Heart left ventricle (tissue), 16 donors: ENCODE measurements at places on chromosomes 1 and 21. TPM values are rescaled to one million over a fixed set of nuclear protein-coding genes. Genes with fewer than 3 reads are reported as not detected.

Gene LINGO4
- total RNA-seq, result 0.56 TPM

Gene KRTAP7-1
- not detected for total RNA-seq

Gene SPRR2A
- total RNA-seq, result not detected

Gene CTH
- 1.2 TPM for total RNA-seq

Gene CD247
- 0.19 TPM for total RNA-seq

Gene S100A7A
- total RNA-seq, result not detected

Gene NECTIN4
- not detected for total RNA-seq

Gene IRF6
- 41.9 TPM for total RNA-seq

Gene PRAMEF17
- total RNA-seq, result not detected

GRCh38 chr1:235168375-235168774 lies 7.3 kb upstream of the RBM34 start:
- no peak overlapping the region for H3K27ac ChIP-seq
- no peak for DNase-seq
- H3K4me1 ChIP-seq, result no peaks in the 10 kb centered on the region
- H3K4me3 ChIP-seq, result no peak overlapping the region
- peaks cover 58% of the 10 kb centered on the region for H3K36me3 ChIP-seq
- no peaks in the 10 kb centered on the region for H3K27me3 ChIP-seq

GRCh38 chr1:222404710-222405109 lies 143.2 kb downstream of the HHIPL2 start:
- H3K36me3 ChIP-seq, result no peaks in the 10 kb centered on the region
- H3K4me1 ChIP-seq, result no peaks in the 10 kb centered on the region

DNA sequence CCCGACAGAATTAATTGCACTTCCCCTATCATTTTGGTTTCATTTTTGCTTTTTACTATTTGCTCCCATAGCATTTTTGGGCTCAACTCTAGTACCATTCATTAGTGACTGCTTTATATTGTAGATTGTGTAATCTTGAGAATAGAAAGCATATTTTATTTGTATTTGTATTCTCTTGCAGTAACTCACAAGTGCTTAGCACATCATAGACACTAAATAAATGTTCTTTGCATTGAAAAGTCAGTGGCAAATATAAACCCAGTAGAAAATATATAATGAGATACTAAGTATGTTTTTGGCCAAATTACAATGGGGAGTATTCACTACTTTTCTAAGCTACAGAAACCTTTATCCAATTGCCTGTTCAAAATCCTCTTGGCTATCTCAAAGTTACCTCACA lies 359.7 kb upstream of the CAMK1G start:
- H3K27ac ChIP-seq, result no peak overlapping the region
- no peak overlapping the region for H3K4me3 ChIP-seq
- no peak for DNase-seq
- H3K4me1 ChIP-seq, result no peaks in the 10 kb centered on the region

DNA sequence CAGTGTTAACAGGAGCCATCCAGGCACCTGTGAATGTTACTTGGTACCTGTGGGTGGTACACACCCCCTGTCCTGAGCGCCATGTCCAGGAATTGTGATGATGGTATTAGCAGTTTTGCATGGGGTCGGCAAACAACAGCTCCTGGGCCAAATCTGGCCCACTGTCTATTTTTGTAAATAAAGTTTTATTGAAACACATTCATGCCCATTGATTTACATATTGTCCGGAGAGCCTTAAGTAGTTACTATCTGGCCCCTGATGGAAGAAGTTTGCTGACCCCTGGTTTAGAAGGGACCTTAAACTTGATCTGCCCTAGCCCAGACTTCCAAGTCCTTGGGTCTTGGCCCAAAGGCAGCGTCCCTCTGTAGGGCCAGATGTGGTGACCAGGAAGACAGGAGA lies 58.3 kb downstream of the SPSB1 start:
- H3K36me3 ChIP-seq, result peaks cover 4% of the 10 kb centered on the region
- no peak for DNase-seq
- H3K27me3 ChIP-seq, result no peaks in the 10 kb centered on the region
- H3K4me1 ChIP-seq, result peaks cover 25% of the 10 kb centered on the region
- H3K4me3 ChIP-seq, result no peak overlapping the region

GRCh38 chr1:211896958-211897357 lies 66.4 kb upstream of the LPGAT1 start:
- no peak for DNase-seq
- H3K27ac ChIP-seq, result no peak overlapping the region
- no peak overlapping the region for H3K4me3 ChIP-seq
- H3K4me1 ChIP-seq, result no peaks in the 10 kb centered on the region
- no peaks in the 10 kb centered on the region for H3K27me3 ChIP-seq

DNA sequence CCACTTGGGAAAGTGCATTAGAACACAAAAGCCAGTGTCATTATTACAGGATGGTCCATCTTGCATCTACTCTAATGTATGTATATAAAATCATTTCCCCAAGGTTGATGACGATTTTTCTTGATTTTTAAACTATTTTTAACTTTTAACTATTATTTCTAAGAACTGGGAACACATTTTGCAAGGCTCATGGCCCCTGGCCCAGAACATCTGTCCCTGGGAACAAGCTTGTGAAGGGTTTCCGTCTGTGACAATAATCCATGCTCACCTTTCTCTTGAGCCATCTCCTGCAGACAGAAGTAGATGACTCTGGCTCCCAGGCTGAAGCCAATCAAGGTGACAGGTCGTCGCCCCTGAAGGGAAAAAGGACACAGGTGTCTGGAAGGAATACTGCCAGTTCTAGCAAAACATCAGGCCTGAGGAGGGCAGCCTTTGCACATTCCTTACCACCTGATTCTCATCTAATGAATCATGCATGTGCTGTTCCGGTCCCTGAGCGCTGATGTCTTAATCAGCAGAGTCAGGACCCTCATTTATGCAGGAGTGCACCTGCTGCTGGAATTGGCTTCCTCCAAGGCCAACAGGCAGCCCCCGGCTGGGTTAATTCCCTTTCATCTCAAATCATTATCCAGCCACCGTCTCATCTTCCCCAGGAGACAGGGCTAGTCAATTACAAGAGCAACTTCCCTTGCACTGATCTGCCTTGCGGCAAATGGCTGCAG lies 62.5 kb downstream of the TMCO4 start:
- H3K27me3 ChIP-seq, result no peaks in the 10 kb centered on the region
- no peak overlapping the region for H3K27ac ChIP-seq
- DNase-seq, result no peak
- H3K36me3 ChIP-seq, result no peaks in the 10 kb centered on the region
- no peak overlapping the region for H3K4me3 ChIP-seq

DNA sequence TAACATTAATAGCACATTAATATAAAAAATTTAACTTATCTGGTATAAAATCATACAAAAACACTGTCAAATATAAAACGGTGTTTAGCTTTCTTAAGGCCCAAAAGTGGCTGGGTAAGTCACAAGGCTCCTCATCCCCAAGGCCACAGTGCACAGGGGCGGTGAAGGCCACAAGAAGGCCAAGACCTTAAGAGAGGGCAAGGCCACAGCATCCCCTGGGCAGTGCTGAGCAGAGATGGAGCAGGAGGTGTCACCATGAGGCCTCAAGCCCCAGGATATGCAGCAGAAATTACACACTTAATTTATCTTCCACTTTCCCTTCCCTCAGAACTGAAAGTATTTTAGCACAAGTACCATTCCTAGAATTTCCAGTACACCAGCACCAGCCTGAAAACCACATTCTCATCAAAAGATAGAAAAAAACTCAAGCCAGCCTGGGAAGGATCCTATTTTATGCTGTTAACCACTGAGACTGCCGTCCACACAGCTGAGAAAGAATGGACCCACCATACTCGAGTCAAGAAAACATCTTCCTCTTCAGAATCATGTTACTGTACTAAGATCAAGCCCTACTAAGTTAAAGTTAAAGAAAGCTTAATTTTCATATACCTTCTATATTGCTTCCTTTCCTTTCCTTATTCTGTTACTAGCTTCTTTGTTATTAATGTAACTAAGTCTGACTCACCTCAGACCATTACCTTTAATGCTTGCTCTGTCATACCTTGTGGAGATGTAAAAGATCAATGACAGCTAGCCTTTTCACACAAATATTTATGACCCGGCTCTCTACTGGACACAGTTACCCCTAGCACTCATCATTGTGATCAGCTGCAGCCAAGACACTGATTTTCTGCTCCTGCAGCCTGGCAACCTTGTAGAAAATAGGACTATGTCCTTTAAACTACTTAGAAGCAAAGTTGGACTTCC lies 26.4 kb upstream of the FMO1 start:
- DNase-seq, result no peak
- peaks cover 26% of the 10 kb centered on the region for H3K4me1 ChIP-seq
- no peaks in the 10 kb centered on the region for H3K36me3 ChIP-seq
- no peaks in the 10 kb centered on the region for H3K27me3 ChIP-seq
- peak overlapping the region; percentile 36 for H3K27ac ChIP-seq
- H3K4me3 ChIP-seq, result no peak overlapping the region

- no peaks in the 10 kb centered on the region for H3K27me3 ChIP-seq
- H3K4me3 ChIP-seq, result peak overlapping the region; percentile 52
- H3K4me1 ChIP-seq, result peaks cover 78% of the 10 kb centered on the region
- no peaks in the 10 kb centered on the region for H3K36me3 ChIP-seq
- H3K27ac ChIP-seq, result no peak overlapping the region
Observed at GRCh38 chr21:44918581-44919033, 2.1 kb downstream of the ITGB2 start.

- H3K27ac ChIP-seq, result no peak overlapping the region
- no peaks in the 10 kb centered on the region for H3K4me1 ChIP-seq
- DNase-seq, result no peak
- no peaks in the 10 kb centered on the region for H3K27me3 ChIP-seq
Observed at GRCh38 chr1:113647164-113647563, 112.1 kb downstream of the PHTF1 start.

GRCh38 chr1:40857737-40858136 lies 4.4 kb downstream of the CITED4 start:
- H3K27ac ChIP-seq, result no peak overlapping the region
- peaks cover 16% of the 10 kb centered on the region for H3K4me1 ChIP-seq
- no peak for DNase-seq

DNA sequence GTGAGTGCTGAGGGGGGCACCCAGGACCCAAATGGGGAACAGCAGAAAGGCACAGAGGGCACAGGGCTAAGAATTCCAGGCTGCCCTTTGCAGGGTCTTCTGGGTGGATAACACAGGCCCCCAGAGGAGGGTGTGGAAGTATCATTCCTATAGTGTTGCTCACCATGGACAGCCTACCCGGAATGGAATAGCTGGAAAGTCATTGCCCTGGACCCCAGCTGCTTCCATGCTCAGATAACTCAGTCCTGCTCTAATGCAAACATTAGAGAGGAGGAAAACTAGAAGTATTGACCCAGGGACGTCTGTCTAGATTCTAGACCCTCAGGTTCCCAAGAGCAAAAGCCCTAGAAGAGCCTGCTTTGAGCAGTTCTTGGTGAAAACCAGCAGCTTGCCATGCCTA lies 24.7 kb downstream of the SLC6A17 start:
- H3K4me3 ChIP-seq, result no peak overlapping the region
- no peaks in the 10 kb centered on the region for H3K27me3 ChIP-seq
- no peak for DNase-seq
- no peaks in the 10 kb centered on the region for H3K4me1 ChIP-seq

DNA sequence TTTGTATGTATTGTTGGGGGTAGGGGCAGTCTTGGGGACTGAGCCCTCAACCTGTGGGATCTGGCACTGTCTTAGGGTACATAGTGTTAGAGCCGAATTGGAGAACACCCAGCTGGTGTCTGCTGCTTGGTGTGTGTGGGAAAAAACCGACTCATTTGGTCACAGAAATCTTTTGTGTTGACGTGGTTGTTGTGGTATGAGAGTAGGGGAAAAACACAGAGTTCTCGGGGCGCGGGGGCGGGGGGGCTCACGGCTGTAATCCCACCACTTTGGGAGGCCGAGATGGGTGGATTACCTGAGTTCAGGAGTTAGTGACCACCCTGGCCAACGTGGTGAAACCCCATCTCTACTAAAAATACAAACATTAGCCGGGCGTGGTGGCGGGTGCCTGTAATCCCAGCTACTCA lies 15.3 kb upstream of the SRSF10 start:
- no peak overlapping the region for H3K4me3 ChIP-seq
- no peaks in the 10 kb centered on the region for H3K36me3 ChIP-seq
- no peak overlapping the region for H3K27ac ChIP-seq
- no peaks in the 10 kb centered on the region for H3K4me1 ChIP-seq
- no peaks in the 10 kb centered on the region for H3K27me3 ChIP-seq
- no peak for DNase-seq

GRCh38 chr1:236289492-236290131 lies 7.9 kb upstream of the ERO1B start:
- no peaks in the 10 kb centered on the region for H3K36me3 ChIP-seq
- H3K27ac ChIP-seq, result no peak overlapping the region
- H3K27me3 ChIP-seq, result peaks cover 4% of the 10 kb centered on the region
- DNase-seq, result no peak
- no peaks in the 10 kb centered on the region for H3K4me1 ChIP-seq
- H3K4me3 ChIP-seq, result no peak overlapping the region

DNA sequence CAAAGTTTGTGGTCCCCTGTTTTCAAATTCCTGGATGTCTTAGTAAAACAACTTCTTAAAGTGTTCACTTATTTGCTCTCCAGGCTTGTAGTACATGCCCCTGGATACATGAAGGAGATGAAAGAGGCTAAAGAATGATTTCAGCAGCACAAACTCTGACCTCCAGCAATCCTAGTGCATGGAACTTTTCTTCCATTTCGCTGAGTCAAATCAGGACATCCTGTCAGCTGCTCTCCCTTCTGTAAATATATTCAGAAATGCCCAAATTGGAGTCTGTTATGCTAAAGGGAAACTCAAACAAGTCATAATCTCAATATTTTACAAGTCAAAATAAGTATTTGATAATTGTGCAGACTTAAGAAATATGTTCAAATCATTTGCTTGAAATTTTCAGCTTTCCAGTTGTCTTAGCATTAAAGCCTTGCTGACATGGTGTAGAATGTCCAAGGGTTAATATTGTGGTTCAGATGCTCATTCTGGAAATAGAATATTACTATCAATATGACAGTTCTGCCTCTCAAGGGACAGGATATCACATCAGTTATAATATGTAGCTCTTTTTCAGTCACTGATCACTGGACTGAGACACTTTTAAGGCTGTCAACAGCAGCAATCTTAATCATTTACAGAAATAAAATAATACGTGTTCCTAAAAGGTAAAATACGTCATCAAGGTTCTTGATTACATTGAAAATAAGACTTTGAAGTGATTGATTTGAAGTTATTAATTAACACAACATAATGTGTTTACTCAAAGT lies 1157.3 kb downstream of the PLA2G4A start:
- no peak overlapping the region for H3K4me3 ChIP-seq
- no peaks in the 10 kb centered on the region for H3K27me3 ChIP-seq
- no peak for DNase-seq
- H3K36me3 ChIP-seq, result no peaks in the 10 kb centered on the region

- H3K4me3 ChIP-seq, result no peak overlapping the region
- H3K4me1 ChIP-seq, result no peaks in the 10 kb centered on the region
- H3K27ac ChIP-seq, result no peak overlapping the region
- H3K27me3 ChIP-seq, result peaks cover 5% of the 10 kb centered on the region
- H3K36me3 ChIP-seq, result no peaks in the 10 kb centered on the region
- DNase-seq, result no peak
Observed at GRCh38 chr1:38093569-38094520, 47.3 kb upstream of the POU3F1 start.

- H3K4me1 ChIP-seq, result peaks cover 50% of the 10 kb centered on the region
- no peak for DNase-seq
- peak overlapping the region; percentile 87 for H3K27ac ChIP-seq
- H3K27me3 ChIP-seq, result no peaks in the 10 kb centered on the region
Observed at GRCh38 chr21:38911484-38912101, 105.9 kb downstream of the ETS2 start.

GRCh38 chr1:186207391-186208085 lies 167.5 kb downstream of the TPR start:
- no peaks in the 10 kb centered on the region for H3K36me3 ChIP-seq
- no peak overlapping the region for H3K27ac ChIP-seq
- no peaks in the 10 kb centered on the region for H3K4me1 ChIP-seq
- H3K4me3 ChIP-seq, result no peak overlapping the region
- H3K27me3 ChIP-seq, result no peaks in the 10 kb centered on the region
